NCI-H2171 treated with DMSO at 0.1 percent for 48 hours (cell line): ENCODE measurements at places on chromosomes 4 and X.

DNA sequence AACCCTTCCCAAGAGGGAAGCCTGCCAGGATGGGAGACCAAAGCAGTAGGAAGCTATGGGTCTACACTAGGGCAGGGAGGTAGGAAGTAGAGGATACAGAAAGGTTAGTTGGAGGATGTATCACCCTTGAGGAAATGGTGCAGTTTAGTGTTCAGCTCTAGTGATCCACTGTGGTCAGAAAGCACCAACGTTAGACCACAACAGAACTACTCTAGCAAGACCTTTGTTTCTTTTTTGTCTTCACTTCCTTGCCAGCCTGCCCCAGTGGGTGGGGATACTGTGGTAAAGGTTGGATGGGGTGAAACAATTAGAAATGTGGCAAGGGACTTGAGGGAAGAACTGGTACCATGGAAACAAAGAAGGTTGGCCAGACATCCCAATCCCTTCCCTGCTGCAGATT, 83.3 kb downstream of the DDIT4L start:
- DNase-seq = no peak

GRCh38 chrX:54995621-54996020, 1.6 kb upstream of the PFKFB1 start:
- DNase-seq = no peak

- DNase-seq = peak; percentile 70
These were observed at the start of gene OTUD5 for GRCh38 chrX:48957477-48957826. TSS of gene OTUD5 (minus strand) at chrX:48957607. CDS start at chrX:48957570, 37 bp downstream.

DNA sequence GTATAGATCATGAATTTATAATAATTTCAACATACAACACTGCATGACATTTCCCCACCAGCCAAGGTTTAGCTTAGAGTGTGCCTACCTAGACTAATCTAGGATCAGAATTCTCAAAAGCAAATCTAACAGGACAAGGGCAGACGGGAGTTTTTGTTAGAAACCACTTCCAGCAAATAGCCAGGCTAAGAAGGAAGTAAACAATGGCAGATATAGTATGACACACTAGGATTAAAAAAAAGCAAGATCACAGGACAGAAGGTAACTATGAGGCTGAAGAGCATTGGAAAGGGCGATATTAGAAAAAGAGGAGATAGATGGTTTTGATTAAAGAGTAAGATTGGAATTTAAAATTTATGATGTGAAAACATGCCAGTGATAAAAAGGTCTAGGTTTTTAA, 124.8 kb downstream of the LRBA start:
- no peak for DNase-seq

DNA sequence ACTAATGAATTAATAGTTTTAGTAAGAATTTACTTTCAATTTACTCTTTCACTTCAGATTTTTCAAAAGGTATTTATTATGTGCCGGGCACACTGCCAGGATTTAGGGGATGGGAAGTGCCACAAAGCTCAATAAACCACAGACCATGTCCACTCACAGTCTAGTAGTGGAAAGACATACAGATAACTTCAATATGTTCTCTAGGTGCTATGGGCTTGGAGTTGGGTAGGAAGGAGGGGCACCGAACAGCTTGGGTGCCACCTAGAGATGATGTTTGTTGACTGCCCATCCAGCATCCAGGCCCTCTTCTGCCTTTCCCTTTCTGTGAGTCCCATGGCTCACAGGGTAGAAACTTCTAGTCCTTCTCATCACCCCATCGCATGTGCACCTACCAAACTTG, 17.8 kb downstream of the MFAP3L start:
- no peak for DNase-seq

GRCh38 chr4:94411296-94411695, 40.4 kb upstream of the PDLIM5 start:
- DNase-seq = no peak
